Activated CD4-positive, alpha-beta T cell treated with anti-CD3 and anti-CD28 coated beads, Interleukin-2, amount 10 ng/mL, durations not matched to agents 24 days and 14 days (primary cell): ENCODE measurements at places on chromosomes 5 and 9.

DNA sequence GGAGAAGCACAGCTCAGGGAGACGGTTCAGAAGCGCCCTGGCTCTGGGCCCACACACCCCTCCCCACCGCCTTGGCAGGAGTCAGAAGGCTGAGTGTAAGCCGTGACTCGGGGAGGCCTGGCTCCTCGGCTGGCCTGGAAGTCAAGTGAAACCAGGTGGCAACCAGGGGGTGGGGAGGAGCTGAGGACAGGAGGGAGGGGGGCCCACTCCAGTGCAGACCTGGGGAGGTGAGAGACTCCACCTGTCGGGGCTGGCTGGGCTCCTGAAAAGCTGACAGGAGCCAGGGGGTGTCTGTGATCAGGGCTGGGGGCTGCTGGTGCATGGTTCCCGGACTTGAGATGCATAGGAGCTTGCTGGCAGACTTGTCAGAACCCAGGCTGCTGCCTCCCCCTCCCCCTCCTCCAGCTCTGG lies 150.2 kb upstream of the PHYKPL start:
- DNase-seq, result no peak

GRCh38 chr9:2180704-2181103 lies 165.6 kb downstream of the SMARCA2 start:
- DNase-seq, result no peak

GRCh38 chr5:122022966-122023365 lies 55.1 kb downstream of the LOX start:
- DNase-seq, result no peak

- no peak for DNase-seq
These were observed 844.4 kb upstream of the CDH18 start for GRCh38 chr5:20832204-20833080.

DNA sequence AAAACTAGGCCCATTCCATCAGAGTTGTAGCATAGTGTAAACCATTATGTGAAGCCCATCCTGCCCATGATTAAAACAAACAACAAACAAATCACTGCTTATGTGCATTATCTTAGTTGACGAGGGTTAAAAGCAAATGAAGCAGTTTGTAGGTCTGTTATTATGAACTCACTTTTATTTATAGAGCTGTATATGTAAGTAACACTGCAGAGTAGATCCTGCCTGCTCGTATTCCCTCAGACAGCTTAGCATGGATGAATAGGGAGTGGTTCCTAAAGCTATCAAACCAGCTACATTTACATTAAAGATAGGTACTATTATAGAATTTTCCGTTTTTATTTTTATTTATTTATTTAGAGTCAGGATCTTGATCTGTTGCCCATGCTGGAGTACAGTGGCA lies 112.6 kb downstream of the GDNF start:
- DNase-seq, result no peak

DNA sequence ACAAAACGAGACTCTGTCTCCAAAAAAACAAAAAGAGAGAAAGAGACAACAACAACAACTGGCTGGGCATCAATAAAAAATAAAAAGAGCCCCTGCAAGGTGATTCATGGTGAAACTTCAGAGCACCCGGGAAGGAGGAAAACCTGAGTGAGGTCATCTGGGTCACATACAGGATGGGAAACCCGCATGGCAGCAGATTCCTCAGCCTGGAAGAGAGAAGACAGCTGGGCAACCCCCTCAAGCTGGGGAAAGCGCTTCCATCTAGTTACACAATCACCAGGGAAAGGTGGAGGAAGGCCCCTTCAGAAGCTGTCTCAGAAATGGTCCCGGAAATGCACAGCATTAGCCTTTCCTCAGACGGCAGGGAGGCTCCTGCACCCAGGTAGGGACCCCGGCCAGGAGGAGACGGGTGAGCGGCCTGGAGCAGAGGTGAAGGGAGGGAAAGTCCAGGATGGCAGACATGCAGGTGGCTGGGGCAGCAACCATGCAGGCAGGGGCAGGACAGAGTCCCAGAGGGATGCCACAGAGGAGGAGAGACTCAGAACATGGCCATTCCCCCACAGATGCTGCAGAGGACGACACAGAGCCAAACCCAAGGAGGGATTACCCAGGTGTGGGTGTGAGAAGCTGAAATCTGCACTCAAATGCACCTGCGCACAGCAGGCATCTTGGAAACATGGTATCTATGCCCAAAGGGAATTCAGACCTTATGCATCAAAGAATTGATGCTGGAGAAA lies 29.4 kb downstream of the CAMSAP1 start:
- DNase-seq, result no peak

- no peak for DNase-seq
These were observed 15.2 kb downstream of the FBXL7 start for GRCh38 chr5:15515229-15515628.

DNA sequence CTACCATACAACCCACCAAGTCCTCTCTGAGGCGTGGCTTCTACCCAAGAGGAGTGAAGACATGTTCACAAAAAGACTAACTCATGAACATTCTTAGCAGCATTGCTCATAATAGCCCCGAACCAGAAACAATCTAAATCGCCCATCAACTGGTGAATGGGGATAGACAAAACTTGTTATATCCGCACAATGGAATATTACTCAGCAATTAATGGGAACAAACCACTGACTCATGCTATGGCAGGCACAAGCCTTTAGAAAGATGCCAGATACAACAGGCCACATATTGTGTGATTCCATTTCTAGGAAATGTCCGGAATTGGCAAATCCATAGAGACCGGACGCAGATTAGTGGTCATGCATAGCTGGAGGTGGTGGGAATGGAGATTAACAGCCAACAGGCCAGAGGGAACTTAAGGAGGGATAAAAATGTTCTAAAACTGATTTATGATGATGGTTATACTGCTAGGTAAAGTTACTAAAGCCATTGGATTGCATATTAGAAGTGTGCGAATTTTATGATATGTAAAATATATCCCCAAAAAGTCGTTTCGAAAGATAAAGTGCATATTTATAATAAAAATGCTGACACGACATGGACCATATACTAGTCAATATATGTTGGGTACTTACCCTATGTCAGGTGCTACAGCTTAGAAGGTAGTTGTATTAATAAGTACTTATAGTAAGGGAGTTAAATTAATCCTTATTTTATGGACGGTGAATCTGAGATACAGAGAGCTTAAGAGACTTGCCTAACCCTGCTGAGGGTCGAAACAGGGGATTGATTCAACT lies 55.4 kb downstream of the LHX2 start:
- DNase-seq, result no peak

GRCh38 chr5:169580964-169581363 lies 2.6 kb upstream of the SPDL1 start:
- DNase-seq, result no peak

- peak; percentile 95 for DNase-seq
These were observed 131.8 kb upstream of the CHD1 start for GRCh38 chr5:99060306-99061261.

GRCh38 chr5:44565360-44565759 lies 176.1 kb upstream of the FGF10 start:
- DNase-seq, result no peak

- no peak for DNase-seq
These were observed 26.3 kb downstream of the SHLD3 start for GRCh38 chr5:65651144-65651543.

DNA sequence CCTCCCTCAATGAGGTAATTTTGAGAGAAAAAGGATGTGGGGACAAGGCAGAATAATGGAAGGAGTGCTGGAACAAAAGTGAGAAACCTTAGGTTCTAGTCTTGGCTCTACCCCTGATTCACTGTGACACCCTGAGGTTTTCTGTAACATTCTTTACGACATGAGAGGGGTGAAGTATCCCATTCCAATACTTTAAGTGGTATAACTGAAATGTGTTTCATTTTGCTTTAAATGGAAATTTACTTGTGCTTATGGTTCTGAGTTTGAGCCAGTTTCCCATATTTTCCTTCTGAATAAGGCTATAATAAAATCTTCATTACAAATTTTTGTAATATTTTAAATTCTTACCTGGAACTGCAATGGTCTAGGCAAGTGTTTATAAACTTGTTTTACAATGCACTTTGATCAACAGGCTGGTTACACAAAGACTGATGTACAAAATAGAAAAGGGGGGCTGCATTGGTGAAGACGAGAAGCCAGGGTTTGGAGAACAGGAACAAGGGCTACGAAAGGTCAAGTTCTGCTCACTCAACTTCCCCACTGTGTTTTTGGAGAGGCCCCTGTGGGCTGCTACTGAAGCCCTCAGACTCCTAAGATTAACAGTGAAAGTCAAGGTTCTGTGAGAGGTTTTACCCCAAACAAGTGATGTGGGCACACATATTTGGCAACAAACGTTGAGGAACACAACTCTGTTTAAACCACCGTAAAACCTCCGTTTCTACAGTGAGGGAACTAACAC lies 171.9 kb upstream of the ELL2 start:
- no peak for DNase-seq

- DNase-seq, result no peak
These were observed 265.7 kb downstream of the FAM170A start for GRCh38 chr5:119895066-119895465.

GRCh38 chr5:60821488-60822284 lies 22.4 kb downstream of the ELOVL7 start:
- DNase-seq, result peak; percentile 40

- DNase-seq, result no peak
These were observed 123.3 kb downstream of the TLR4 start for GRCh38 chr9:117827456-117827855.

- DNase-seq, result no peak
These were observed 98.5 kb upstream of the SPATA31C2 start for GRCh38 chr9:88236511-88237478.

GRCh38 chr9:113409883-113410206 lies 630 bp downstream of the POLE3 start:
- no peak for DNase-seq

GRCh38 chr9:136244122-136244968 lies 1.3 kb downstream of the QSOX2 start:
- peak; percentile 84 for DNase-seq

DNA sequence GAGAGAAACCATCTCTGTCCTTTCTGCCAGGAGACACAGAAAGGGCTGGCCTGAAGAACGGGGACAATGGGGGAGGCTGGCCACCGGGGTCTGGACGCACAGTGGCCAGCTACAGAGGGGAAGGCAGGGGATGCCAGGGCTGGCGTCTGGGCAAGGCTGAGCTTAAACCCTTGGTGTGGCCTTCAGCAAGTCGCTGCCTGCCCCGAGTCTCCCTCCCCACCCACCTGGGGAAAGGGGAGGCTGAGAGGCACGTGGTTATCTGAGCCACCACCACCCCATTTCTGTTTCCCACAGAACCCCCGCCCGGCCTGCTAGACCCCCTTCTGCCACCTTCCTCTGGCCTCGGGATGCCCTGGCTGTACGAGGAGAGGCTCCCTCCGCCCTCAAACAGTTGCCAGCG lies 115.3 kb downstream of the VAV2 start:
- DNase-seq, result no peak

GRCh38 chr5:73030531-73030930 lies 74.7 kb downstream of the FCHO2 start:
- no peak for DNase-seq

DNA sequence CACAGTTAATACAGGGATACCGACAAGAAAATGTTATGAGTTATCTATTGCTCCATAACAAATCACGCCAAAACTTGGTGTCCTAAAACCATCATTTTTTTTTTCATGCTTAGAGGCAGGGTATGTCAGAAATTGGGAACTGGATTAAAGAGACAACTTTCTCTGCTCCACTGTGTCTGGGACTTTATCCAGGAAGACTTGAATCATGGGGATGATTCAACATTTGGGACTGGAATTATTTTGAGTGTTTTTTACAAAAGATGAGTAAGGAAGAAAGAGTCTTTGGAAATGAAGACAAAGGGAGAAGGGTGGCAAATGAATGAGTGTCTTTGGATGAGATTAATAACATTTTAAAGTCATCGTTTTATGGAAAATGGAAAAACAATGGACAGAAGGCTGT lies 1883.7 kb upstream of the C9orf72 start:
- DNase-seq, result no peak

- DNase-seq, result no peak
These were observed 35.9 kb upstream of the SLC1A3 start for GRCh38 chr5:36570301-36571095.
